ENCODE measurements at places on chromosomes 5 and 9.

DNA sequence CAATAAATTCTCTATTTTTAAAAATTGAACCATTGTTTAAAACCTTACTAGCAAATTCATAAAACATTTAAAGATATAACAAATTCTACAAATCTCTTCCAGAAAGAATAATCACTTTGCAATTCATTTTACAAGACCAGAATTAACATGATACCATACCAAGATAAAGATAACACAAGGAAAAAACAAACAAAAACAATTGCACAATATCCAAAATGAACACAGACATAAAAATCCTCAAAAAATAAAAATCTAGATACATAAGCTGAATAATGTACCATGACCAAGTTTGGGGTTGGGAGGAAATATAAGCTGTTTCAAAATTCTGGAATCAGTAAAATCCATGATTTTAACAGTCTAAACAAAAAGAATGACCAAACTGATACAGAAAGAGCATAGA is 11.1 kb downstream of the CCNG1 start:
- DNase-seq = no peak

DNA sequence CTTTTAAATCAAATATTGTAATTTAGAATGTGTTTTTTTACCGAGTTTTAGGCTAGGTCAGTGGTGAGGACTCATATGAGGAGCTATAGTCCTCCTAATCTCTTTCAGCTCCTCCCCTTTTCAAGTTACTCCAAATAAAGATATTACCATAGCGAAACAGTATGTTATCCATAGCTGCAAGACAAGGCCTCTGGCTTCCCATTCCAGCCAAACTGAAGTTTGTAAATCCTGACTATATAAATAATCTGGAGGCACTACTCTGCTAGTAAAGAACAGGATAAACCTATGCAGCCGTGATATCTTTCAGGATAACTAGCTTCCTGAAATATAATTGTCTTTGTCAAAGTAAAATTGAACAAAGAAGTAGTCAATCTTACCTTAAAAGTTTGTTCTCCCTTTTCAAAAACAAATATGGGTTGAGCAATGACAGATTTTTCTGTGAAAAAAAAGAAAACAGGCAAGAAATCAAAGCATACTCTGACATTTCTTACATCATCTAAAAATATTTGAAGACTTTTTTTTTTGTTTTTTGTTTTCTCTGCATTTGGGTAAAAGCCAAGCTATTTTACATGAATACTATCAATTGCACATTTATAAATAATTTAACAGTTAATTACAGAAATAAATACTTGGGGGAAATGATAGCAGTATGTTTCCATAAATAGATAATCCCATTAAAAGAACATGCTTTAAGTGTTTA is 29.3 kb upstream of the NADK2 start:
- no peak for DNase-seq

GRCh38 chr9:123423311-123423640 is 67.3 kb downstream of the CRB2 start:
- no peak for DNase-seq

DNA sequence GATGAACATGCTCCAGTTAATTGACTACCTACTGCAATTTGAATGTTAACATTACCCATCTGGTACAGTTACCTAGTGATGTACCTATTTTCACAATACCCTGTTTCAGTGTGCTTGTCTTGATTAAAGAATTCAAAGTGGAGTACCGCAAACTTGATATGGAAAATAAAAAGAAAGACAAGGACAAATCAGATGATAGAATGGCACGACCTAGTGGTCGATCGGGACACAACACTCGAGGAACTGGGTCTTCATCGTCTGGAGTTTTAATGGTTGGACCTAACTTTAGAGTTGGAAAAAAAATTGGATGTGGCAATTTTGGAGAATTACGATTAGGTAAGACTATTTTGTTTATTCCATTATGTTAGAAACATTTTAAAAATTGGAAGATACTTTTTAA is 33.5 kb downstream of the CSNK1G3 start:
- no peak for DNase-seq

DNA sequence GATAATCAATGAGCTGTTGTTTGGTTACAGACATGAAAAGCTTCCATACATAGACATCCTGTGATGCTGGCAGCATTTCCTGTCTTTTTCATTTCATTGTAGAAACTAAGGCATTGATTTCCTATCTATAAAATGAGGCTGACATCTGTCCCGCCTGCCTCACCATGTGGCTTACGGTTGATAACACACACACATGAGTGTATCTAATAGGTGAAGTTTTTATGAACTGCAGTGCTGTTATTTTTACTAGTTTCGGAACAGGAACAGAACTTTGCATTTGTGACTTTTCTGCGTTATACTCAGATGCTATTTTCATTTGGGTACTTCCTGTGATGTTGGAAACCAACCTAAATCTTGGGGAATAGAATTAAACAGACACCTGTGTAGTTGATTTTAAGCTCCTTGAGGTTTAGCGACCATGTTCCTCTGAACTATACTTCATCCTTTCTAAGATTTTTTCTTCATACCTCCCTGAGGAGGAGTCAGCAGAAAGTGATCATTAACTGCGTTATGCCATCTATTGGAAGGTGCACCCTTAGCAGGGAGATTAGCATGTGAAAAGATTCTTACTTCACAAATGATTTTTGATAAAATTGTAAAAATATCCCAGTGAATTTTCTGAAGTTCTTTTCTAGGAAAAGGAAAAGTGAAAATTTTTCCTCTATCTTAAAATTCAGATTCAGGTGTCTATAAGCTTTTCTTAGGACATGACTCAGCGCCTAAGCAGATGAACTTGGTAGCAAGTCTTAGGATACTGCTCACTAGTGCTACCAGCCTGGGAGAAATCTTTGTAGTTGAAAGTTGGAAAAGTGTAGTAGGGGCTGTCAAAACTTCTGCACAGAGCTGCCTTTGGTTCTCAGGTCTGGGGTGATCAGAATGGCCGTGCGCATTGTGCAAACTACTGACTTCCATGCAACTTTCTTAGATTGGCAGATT is 134.5 kb downstream of the TRIO start:
- no peak for DNase-seq

DNA sequence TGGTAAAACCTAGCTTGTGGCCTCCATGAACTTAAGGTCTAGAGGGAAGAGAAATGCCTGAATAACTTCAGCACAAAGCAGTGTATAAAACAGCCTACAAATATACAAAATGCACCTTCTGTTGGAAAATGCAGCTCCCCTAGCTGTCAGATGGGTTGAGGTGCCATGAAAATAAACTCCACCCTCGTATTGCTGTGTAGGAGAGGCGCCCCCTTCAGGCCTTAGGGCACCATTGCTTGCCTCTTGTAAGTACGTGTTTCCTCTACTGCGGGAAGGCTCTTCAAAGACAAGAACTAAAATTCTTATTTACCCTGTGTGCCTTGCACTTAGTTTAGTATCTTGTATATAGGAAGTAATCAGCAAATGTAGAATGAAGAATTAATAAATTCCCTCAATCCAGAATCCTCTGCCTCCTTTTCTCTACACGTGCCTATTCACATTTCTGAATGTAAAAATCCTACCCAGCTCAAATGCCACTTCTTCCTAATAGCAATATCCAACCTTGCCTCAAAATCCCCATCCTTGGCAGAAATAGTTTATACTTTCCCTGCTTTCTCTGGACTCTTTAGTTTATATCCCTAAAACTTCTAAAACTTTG is 393.7 kb upstream of the PDE4D start:
- DNase-seq = peak; percentile 11

- DNase-seq = no peak
Observed at GRCh38 chr5:94243612-94244011, 374.8 kb downstream of the KIAA0825 start.

GRCh38 chr9:128892221-128892921 is 10.4 kb downstream of the LRRC8A start:
- DNase-seq = no peak

- no peak for DNase-seq
Observed at GRCh38 chr9:80326105-80326504, 754.3 kb downstream of the TLE4 start.

DNA sequence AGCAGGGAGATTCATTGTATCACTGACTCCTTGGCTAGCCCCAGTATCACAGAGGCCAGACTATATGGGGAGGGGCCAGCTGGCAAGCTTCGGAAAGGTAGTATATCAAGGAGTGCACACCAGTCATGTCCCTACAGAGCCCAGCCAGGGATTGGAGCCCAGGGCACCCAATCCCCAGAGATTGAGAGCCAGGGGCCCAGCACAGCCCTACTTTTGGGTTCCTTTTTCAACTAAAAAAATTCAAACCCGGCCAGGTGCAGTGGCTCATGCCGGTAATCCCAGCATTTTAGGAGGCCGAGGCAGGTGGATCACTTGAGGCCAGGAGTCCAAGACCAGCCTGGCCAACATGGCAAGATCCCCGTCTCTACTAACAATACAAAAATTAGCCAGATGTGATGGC is 5.4 kb upstream of the MYORG start:
- DNase-seq = no peak

- DNase-seq = peak; percentile 80
Observed at GRCh38 chr5:98771382-98772109, 1.9 kb upstream of the RGMB start.

DNA sequence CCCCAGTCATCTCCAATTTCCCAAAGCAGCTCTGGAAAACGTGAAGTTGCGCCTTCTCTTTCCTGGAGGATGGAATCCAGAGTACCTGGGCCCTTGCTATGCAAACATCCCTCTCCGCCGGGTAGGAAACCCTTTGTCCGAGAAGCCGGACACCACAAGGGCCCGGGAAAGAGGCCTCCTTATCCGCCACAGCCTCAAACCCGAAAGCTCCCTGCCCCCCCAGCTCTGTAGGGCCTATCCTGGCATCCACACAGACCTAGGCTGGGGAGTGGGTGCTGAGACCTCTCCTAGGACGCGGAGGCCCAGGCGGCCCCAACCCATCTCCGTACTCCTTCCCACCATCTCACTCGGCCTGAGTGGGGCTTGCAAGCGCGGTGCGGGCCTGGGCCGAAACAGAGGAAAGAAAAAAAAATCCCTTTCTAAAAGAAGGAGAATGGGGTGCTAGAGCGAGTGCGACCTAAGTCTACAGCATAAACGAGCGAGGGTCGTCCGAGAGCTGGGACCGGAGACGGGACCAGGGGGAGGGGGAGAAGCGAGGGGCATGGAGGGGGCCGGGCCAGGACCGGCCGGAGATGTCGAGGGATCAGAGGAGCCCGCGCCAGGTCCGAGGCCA is 624 bp downstream of the FBXW11 start:
- no peak for DNase-seq

- no peak for DNase-seq
Observed at GRCh38 chr5:168184103-168184502, 107.3 kb upstream of the WWC1 start.

GRCh38 chr5:107487056-107487542 is 183.6 kb downstream of the EFNA5 start:
- no peak for DNase-seq

DNA sequence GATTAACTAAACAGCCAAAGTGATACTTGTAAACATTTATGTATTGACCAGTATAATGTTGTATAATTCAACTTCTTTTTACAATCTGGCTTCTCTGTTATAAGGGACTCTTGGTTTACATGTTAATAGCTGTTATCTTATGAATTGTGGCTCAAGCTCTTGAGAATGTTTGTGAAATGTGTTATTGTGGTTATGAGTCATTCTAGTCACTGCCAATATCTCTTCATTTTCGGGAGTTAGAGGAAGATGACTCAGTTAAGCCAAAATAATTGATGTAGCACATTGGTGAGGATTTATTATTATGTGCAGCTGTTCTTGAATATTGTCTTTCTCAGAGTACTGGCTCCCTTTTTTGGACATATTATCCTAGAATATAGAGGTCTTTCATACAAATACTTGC is 655.2 kb upstream of the RIOK2 start:
- DNase-seq = no peak

DNA sequence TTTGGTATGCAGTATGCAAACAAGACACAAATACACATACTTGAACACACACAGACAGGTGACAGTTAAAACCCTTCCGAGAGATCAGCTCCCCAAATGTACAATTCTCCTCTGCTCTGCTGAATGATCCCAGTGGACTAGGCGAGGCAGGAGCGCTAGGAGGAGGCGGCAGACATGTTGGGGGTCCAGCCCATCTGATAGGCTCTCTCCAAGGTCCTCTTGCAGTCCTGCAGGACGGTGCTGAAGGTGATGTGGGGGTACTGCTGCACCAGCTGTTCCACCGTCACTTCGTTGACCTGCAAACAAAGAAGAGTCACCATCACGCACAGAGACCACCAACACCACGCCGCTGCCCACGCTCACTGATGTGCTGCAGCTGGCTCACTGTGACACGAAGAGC is 190.8 kb upstream of the EFNA5 start:
- no peak for DNase-seq

- peak; percentile 36 for DNase-seq
Observed at GRCh38 chr9:23321049-23321448, 505.0 kb downstream of the ELAVL2 start.

- DNase-seq = no peak
Observed at GRCh38 chr9:3903273-3903672, 377.5 kb upstream of the RFX3 start.

GRCh38 chr5:172529896-172530295 is 75.6 kb upstream of the SH3PXD2B start:
- no peak for DNase-seq

DNA sequence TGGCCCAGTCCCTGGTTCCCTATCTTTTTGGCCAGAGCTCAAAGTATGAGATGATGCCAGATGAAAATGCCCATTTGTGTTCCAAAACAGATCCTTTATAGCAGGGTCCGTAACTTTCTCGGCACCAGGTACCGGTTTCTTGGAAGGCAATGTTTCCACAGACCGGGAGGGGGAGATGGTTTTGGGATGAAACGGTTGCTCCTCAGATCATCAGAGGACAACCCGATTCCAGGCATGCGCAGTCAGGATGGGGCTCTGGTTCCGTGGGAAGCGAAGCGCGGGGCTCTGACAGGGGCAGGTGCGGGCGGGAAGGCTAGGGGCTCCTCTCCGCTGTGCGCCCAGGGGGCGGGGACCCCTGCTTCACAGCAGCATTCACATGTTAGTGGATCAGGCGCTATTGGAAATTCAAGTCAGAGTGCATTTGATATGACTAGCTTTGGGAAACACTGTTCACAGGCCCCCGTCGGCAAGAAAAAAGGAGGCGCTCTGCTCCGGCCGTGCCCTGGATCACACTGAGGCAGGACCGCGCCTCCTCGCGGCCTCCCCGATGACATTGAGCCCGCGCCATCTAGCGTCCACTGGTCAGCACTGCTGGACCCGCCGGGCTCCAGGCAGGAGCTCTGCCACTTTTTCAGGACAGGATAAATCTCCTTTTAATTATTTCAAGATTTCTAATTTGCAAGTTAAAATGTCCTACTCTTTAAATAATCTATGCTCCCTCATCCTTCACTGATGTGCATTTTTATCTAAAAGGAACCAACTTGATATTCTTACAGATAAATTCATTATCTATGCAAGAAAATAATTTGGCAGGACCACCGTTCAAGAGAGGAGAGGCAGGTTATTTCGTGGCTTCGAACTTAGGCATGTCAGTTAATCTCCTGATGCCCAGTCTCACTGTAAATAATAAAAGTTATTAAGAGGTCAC is 190.0 kb downstream of the FANCC start:
- DNase-seq = no peak

- DNase-seq = no peak
Observed at GRCh38 chr5:42590566-42590965, 166.1 kb upstream of the CCDC152 start.

- no peak for DNase-seq
Observed at GRCh38 chr5:168935183-168935582, 356.0 kb upstream of the PANK3 start.
